Right lobe of liver (tissue), 6 donors: ENCODE measurements at places on chromosomes 7 and 10.

DNA sequence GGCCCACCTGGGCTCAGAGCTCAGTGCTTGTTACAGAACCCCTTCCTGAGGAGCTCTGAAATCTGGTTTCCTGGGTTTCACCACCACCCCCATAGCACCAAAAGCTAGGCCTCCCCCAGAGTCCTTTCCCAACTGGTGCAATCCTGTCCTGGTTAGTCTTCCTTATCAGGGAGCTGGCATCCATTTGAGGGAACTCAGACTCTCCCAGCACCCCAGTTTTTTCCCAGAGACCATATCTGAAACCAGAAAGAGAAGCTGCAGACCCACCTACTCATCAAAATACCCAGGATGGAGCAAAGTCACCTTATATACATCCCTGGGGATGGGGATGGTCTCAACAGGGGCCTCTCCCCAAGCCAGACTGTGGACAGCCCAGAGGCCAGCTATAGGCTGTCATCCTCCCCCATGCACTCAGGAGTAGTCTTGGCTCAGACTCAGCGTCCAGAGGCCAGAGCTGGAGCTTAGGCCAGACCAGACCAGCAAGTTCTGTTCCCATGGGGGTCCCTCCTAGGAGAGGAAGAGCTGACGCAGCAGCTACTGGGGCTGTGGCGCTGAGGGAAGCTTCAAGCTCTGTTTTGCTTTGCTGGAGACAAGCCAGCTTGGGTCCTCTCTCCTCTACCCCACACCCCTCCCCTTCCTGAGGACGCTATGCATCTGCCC lies 3.0 kb downstream of the TBATA start:
- no peak for DNase-seq

GRCh38 chr10:3825244-3825643 lies 40.2 kb upstream of the KLF6 start:
- DNase-seq, result no peak

GRCh38 chr7:18087026-18087686 lies 59.5 kb upstream of the PRPS1L1 start:
- DNase-seq, result no peak

DNA sequence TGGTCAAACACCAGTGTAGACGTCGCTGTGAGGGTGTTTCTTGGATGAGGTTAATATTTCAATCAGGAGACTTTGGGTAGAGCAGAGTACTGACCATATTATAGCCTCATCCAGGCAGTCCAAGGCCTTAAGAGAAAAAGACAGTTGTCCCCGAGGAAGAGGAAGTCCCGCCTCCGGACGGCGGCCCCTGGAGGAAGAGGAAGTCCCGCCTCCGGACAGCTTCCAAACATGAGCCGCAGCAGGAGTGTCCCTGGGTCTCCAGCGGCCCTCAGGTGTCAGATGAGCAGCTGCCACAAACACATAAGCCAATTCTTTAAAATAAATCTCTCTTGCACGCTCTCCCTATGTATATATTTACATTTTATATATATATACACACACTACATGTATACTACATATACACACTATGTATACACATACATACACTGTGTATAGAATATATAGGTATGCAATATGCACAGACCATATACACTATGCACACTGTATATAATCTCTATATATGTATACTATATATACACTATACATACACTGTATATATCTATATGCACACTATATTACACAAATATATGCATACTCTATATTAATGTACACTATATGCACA lies 37.5 kb downstream of the PWWP2B start:
- DNase-seq, result no peak

- DNase-seq, result no peak
Measured at GRCh38 chr7:47356261-47356660, 225.7 kb downstream of the TNS3 start.
